Pancreas (tissue), 10 donors: ENCODE measurements at places on chromosomes 7 and 10. TPM values are rescaled to one million over a fixed set of nuclear protein-coding genes. Genes with fewer than 3 reads are reported as not detected.

GRCh38 chr10:94173594-94173993, 179.9 kb downstream of the PLCE1 start:
- no peaks in the 10 kb centered on the region for H3K27me3 ChIP-seq
- H3K27ac ChIP-seq, result no peak overlapping the region
- no peak for DNase-seq
- no peak overlapping the region for H3K4me3 ChIP-seq
- no peaks in the 10 kb centered on the region for H3K4me1 ChIP-seq

Gene SDK1
- 15.0 TPM for total RNA-seq

Gene OR2A25
- total RNA-seq, result not detected

Gene TRPV5
- not detected for total RNA-seq

GRCh38 chr7:55794527-55794926, 68.0 kb downstream of the SEPTIN14 start:
- no peaks in the 10 kb centered on the region for H3K4me1 ChIP-seq
- no peaks in the 10 kb centered on the region for H3K36me3 ChIP-seq
- no peak for DNase-seq
- H3K27me3 ChIP-seq, result no peaks in the 10 kb centered on the region
- H3K4me3 ChIP-seq, result no peak overlapping the region

GRCh38 chr7:25359471-25360059, 131.3 kb upstream of the NPVF start:
- DNase-seq, result no peak
- no peak overlapping the region for H3K27ac ChIP-seq
- no peaks in the 10 kb centered on the region for H3K27me3 ChIP-seq
- no peaks in the 10 kb centered on the region for H3K36me3 ChIP-seq
- H3K4me3 ChIP-seq, result no peak overlapping the region

Gene CFAP43
- 0.61 TPM for total RNA-seq

Gene HMX2
- total RNA-seq, result 0.14 TPM

Gene ERVW-1
- total RNA-seq, result not detected

DNA sequence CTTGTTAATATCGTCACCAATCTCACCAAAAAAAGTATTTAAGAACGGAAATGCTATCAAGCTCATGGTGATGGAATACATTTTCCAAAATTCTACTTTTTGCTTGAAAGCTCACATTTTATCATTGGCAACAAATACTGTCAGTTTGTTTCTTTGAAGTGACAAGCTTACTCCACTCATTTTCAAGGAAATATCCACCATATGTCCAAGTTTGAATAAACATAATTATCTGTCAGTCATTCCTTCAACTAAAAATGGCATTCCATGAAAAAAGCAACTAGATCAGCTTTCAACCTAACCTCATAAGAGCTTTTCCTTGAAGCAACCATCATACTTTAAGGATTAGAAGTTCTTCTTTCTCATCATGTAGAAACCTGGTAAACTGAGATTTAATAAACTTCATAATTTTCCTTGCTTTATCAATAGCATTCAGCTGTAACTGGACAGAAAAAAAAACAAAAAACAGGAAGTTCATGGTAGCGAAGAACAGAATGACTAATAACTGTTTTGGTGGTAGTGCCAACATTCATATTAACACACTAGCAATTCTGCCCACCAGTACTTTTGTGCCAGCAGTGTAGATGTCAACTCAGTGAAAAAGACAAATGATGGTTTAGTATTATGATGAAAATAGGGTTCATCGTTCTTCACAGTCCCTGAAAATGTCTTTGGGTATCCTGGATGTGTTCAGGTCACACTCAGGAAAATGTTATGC, 764.9 kb downstream of the GRM8 start:
- H3K4me3 ChIP-seq, result no peak overlapping the region
- no peaks in the 10 kb centered on the region for H3K36me3 ChIP-seq
- no peaks in the 10 kb centered on the region for H3K27me3 ChIP-seq

DNA sequence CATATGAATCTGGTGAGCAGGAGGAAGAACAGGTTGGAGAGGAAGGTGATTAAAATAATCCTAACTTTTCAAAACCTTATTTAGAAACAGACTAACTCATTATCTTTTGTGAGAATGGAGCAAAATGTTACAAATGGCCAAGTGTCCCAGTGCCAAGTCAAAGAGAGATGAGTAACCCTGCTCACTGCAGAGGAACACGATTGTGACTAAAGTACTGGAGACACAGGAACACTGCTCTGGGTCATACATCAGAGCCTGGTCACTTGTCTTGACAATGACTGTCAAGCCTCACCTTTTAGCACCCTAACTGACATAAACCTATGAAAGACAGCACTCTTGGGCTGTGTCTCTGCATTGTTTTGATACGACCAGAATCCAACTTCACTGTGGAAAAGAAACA, 108.8 kb downstream of the SGMS1 start:
- DNase-seq, result no peak
- H3K4me1 ChIP-seq, result peaks cover 19% of the 10 kb centered on the region
- no peak overlapping the region for H3K4me3 ChIP-seq
- H3K27me3 ChIP-seq, result no peaks in the 10 kb centered on the region
- H3K27ac ChIP-seq, result no peak overlapping the region

DNA sequence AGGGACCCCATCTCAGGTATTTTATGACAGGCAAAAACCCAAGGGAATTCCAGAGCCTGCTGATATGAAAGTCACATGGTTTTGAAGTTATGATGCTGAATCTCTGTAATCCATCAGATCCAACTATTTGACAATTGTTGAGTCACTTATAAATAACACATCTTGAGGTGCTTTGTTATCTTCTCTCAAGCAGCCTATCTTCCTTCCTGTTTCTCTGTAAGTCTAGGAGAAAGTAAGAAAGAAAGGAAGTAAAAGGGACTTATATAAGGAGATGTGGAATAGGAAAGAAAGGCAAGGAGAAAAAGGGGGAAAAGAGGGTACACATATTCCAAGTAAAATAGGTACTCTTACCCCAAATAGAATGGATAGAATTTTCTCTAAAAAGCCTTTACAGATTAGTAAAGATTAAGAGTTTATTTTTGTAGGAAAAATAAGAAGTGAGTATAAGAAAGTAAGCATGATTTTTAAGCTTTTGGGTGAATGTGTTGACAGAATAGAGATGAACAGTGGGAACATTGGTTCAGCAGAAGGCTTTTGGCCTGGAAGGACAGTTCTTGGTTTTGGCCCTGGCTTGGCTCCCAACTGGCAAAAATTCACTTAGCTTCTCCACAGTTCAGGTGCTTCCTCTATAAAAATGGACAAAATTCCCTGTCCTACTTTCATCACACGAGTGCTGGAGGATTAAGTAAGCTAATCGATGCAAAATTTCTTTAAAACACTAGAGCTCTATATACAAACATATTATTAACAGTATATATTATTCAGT, 39.6 kb upstream of the ANK3 start:
- H3K36me3 ChIP-seq, result no peaks in the 10 kb centered on the region
- H3K4me1 ChIP-seq, result no peaks in the 10 kb centered on the region
- H3K4me3 ChIP-seq, result no peak overlapping the region
- no peaks in the 10 kb centered on the region for H3K27me3 ChIP-seq
- no peak overlapping the region for H3K27ac ChIP-seq
- DNase-seq, result no peak

GRCh38 chr10:50972591-50972990, 87.2 kb upstream of the A1CF start:
- H3K36me3 ChIP-seq, result no peaks in the 10 kb centered on the region
- DNase-seq, result no peak
- no peaks in the 10 kb centered on the region for H3K27me3 ChIP-seq
- peak overlapping the region; percentile 36 for H3K27ac ChIP-seq
- H3K4me1 ChIP-seq, result peaks cover 20% of the 10 kb centered on the region

DNA sequence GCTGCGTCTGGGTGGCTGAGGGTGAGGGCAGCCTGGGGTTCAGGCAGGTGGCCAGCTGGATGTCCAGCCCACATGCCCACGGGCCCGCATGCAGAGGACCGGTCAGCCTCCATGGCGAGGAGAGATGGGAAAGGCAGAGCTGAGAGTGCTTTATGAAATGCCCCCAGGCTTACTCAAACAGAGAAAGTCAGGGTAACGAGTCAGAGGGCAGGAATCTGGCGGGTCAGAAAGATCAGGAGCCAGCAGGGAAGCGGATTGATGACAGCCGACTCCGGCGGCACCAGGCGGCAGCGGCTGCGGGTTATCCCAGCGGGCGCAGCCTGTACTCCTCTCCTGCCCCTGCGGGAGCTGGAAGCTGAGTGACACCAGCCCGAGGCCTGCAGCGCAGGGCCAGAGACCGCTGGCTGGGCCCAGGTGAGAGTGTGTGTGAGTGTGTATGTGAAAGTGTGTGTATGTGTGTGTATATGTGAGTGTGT, 13.4 kb downstream of the SLC13A4 start:
- H3K27me3 ChIP-seq, result no peaks in the 10 kb centered on the region

Gene CCDC172
- total RNA-seq, result not detected

GRCh38 chr10:25393621-25394020, 218.8 kb downstream of the GPR158 start:
- H3K27ac ChIP-seq, result no peak overlapping the region
- H3K4me1 ChIP-seq, result no peaks in the 10 kb centered on the region
- H3K36me3 ChIP-seq, result no peaks in the 10 kb centered on the region
- no peak overlapping the region for H3K4me3 ChIP-seq

GRCh38 chr7:49669692-49670260, 103.7 kb upstream of the VWC2 start:
- H3K4me3 ChIP-seq, result no peak overlapping the region
- H3K27ac ChIP-seq, result no peak overlapping the region
- H3K36me3 ChIP-seq, result no peaks in the 10 kb centered on the region
- no peak for DNase-seq

- H3K27ac ChIP-seq, result no peak overlapping the region
- H3K4me1 ChIP-seq, result no peaks in the 10 kb centered on the region
- no peak overlapping the region for H3K4me3 ChIP-seq
- H3K27me3 ChIP-seq, result no peaks in the 10 kb centered on the region
- no peaks in the 10 kb centered on the region for H3K36me3 ChIP-seq
These were observed 104.9 kb downstream of the PPP1R17 start for GRCh38 chr7:31791881-31792280.

DNA sequence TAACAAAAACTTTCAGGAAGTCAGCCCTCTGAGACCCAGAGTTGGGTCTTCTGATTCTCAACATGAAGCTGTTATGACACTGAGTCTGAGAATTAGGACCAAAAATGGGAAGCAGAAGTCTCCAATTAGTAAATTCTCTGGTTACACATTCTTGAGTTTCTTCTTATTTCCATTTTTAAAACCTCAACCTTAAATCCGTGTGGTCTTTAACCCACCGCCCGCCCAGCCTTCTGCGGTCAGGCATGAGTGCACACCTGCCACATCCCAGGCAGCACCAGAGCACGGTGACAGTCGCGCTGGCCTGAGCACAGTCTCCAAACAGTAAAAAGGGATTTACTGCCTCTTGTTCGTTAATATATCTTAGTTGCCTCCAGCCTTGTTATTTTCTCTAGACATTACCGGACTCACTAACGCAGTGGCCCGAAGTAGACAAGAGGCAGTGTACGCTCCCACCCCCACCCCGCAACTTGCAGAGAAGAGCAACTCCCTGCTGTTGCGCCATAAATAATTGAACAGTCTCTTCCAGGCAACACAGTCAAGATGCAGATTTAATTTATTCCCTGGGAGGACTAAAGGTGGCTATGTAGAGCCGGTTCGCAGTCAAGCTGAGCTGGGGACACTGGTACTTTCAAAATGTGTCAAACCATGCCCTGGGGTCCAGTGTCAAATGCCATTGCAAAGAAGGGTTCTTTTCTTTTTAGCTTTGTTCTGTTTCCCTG, 147.0 kb upstream of the CELF2 start:
- no peaks in the 10 kb centered on the region for H3K4me1 ChIP-seq
- H3K27ac ChIP-seq, result no peak overlapping the region
- no peaks in the 10 kb centered on the region for H3K27me3 ChIP-seq
- H3K36me3 ChIP-seq, result no peaks in the 10 kb centered on the region

Gene LEP
- 5.2 TPM for total RNA-seq

GRCh38 chr10:76479103-76479790, 1047.8 kb downstream of the LRMDA start:
- no peak overlapping the region for H3K4me3 ChIP-seq
- no peaks in the 10 kb centered on the region for H3K27me3 ChIP-seq
- H3K27ac ChIP-seq, result no peak overlapping the region
- H3K4me1 ChIP-seq, result no peaks in the 10 kb centered on the region

GRCh38 chr7:122789156-122789555, 86.4 kb upstream of the RNF148 start:
- no peak for DNase-seq
- H3K27ac ChIP-seq, result no peak overlapping the region
- H3K4me3 ChIP-seq, result no peak overlapping the region
- no peaks in the 10 kb centered on the region for H3K4me1 ChIP-seq
- no peaks in the 10 kb centered on the region for H3K36me3 ChIP-seq
- no peaks in the 10 kb centered on the region for H3K27me3 ChIP-seq

DNA sequence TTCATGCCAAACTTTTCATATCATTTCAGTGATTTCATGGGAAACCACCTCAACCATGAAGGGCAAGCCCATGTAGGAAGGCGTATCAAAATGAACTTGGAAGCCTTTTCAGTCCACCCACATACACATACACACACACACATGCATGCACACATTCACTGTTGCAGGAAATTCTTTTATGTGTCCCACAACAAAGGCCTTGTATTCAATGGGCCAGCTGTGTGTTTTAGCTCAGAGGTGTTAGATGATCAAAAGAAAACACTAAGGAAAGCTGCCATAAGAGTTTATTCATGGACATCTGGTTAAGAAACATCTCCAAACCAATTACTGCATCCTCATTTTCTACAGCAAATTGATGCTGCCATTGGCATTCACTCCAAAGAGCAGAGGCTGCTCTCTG, 74.4 kb upstream of the STK17A start:
- no peak overlapping the region for H3K27ac ChIP-seq
- H3K36me3 ChIP-seq, result no peaks in the 10 kb centered on the region
- no peak overlapping the region for H3K4me3 ChIP-seq
- no peak for DNase-seq
- H3K27me3 ChIP-seq, result no peaks in the 10 kb centered on the region
- H3K4me1 ChIP-seq, result no peaks in the 10 kb centered on the region

DNA sequence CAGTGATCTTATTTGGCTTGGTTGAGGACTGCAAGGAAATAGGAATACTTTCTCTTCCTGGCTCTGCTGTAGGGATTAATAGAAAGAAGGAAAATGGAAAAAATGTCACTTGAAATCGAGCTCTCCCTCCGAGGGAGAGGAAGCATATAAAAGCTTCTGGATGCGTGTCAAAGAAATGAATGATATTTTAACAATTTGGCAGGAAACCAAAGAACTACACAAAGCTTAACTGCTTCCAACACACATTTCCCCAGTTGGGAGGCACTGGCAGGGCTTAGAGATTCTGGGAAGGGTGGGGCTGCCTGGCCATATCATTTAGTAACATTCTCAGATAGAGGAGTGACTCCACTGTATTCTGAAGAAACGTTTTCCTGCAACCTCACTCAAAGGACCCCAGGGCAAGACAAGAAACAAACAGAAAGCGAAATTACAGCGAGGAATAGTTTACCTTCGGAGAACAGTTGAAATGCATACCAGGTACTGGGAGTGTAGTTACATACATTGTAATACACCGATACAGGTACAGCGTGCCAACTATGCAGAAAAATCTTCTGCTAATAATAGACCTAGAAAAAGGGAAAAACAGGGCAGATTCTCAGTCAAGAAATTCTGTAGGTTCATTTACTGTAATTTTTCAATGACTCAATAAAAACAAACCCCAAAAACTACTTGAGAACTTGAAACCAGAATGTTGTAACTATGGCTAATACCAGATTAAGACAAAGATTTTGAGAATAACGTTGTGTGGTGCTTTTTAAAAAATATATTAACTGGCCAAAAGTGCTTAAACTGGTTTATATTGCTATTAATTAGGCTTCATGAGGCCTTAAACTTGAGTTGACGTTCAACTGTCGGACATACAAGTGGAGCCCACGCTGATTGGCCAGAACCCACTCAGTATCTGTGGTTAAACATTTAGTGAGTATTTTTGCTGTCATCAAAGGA, 75.7 kb upstream of the ASAH2 start:
- no peak for DNase-seq
- H3K36me3 ChIP-seq, result no peaks in the 10 kb centered on the region
- peaks cover 4% of the 10 kb centered on the region for H3K4me1 ChIP-seq
- H3K4me3 ChIP-seq, result no peak overlapping the region
- no peak overlapping the region for H3K27ac ChIP-seq
- H3K27me3 ChIP-seq, result no peaks in the 10 kb centered on the region
